ENCODE measurements at places on chromosomes 3 and 15.

DNA sequence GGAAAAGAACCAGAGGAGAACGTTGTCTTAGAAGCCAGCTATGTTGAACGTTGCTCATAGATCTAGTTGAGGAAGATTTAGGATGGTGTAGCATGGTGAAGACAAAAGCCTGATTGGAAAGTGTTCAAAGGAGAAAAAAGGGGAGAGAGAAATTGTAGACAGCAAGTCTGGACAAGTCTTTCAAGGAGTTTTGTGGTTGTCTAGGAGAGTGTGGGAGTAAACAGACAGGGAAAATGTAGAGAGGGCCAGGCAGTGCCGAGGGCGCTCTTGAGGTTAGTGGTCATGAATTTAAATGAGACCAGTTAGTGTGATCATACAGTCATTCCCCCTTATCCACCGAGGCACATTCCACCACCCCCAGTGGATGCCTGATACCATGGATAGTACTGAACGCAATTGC, 167.5 kb upstream of the IL12A start:
- no peak for DNase-seq

DNA sequence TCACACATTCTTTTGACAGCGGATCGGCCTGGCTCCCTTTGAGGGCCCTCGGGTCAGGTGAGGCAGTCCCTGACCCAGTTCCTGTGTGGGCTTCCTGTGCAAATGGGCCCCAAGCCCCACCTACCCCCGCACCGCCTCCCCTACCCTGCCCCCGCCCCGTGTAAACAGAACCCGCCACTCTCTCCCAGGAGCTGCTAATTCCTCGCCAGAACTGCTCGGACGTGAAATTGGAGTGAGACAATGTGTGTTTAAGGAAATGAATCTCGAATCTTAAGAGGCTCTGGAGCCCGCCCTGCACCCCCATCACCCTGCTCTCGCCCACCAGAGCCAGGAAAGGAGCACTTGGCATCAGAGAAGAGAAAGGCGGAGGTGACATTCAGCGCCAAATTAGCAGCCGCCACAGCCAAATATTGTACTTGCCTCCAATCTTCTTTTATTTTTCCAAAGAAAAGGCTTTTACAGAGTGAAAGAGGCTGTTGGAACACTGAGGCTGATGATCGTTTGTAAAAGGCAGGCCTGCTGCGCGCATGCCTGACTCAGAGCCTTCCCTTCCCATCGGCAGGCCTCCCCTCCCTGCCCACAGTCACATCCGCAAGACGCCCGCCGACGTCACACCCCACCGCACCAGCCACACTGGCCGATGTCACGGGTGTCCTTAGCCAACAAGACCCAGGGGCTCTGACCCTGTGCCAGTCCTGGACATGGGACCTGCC, 53.1 kb downstream of the CACNA2D2 start:
- peak; percentile 65 for DNase-seq

- DNase-seq: no peak
These were observed 158.4 kb upstream of the GMNC start for GRCh38 chr3:191020730-191021396.

- DNase-seq: no peak
These were observed 21.8 kb downstream of the SI start for GRCh38 chr3:165056510-165056909.

GRCh38 chr3:55180161-55180560, 252.3 kb upstream of the LRTM1 start:
- no peak for DNase-seq

DNA sequence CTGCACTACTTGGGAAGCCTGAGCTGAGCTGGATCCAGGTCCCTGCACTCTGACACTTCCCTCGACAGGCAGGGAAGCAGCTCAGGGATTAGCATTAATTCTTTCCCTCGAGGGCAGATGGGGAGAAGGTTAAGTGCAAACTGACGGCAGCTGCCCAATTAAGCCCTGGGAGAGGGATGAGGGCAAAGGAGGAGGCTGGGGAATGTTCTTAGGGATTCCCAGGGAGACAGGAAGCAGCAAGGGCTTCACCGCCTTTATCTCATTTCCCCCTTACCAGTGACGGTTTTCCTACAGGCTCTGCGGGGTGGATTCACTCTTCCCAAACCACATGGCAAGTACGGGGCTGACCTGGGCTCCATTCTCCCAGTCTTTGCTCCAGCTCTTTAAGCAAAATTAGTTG, 519.0 kb upstream of the PROK2 start:
- DNase-seq: no peak

DNA sequence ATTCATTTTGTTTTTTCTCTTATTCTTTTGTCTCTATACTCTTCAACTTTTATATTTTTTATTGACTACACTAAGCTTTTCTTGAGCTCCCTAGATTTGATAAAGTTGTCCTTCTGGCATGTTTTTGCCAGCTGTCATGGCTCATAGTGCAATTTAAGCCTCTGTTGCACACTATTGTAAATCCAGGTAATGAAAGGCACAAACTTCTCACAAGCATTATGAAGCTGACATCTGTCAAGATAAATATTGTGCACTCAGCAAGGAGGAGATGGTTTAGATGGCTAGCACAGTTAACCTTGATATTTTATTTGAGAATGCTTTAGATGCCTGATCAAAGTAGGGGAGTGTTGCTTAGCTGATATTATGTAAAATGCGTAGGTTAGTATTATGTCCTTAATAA, 1280.9 kb downstream of the NSUN3 start:
- DNase-seq: no peak

DNA sequence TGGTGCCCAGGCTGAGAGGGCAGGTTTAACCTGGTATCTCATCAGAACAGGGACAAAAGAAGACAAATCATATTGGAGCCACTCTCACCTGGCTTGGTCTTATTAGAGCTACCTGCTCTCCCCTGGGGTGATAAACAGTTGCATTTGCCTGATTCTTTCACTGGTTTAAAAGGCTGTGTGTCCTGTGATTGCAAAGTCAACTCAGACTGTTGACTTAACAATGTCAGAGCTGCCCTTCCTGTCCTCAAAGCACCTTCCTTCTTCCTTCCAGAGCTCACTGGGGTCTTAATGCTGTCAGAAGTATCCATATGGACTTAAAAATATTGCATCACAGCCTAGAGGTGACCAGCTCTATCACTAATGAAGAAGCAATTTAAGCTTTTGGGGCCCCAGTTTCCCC, 50.5 kb upstream of the MINAR1 start:
- DNase-seq: no peak

GRCh38 chr3:27943106-27943505, 221.0 kb upstream of the EOMES start:
- no peak for DNase-seq

GRCh38 chr15:64938192-64938591, 26.5 kb downstream of the ANKDD1A start:
- DNase-seq: no peak

DNA sequence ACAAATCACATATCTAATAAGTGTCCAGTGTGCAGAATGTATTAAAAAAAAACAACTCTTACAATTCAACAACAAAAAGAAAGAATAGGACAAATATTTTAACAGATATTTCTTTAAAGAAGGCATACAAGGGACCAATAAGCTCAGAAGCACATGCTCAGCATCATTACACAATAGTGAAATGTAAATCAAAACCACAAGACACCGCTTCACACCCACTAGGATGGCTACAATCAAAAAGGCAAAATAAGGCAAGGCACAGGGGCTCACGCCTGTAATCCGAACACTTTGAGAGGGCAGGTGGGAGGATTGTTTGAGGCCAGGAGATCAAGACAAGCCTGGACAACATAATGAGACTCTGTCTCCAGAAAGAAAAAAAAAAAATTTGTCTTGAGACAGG, 255.6 kb downstream of the MAGI1 start:
- DNase-seq: no peak

GRCh38 chr15:29544513-29545128, 275.0 kb upstream of the NSMCE3 start:
- DNase-seq: no peak

DNA sequence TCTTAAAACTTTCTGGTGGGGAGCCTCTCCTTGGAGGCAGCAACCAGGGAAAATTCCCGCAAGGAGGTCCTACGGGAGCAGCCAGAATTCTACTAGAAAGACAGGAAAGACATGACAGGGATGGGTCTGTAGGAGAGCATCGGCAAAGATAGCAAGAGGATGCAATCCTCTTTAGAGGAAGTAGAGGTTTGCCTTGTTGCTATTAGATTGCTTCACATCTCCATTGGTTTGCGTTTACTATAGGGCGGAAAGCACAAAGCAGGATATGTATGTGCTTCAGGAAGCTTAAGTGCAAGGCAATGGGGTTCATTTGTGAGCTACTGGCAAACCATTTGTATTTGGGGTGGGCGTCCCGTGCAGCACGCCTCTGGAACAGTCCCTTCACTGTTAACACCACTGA, 193.0 kb downstream of the RORA start:
- no peak for DNase-seq
